K562 (cell line): ENCODE measurements at places on chromosomes 12 and 14.

DNA sequence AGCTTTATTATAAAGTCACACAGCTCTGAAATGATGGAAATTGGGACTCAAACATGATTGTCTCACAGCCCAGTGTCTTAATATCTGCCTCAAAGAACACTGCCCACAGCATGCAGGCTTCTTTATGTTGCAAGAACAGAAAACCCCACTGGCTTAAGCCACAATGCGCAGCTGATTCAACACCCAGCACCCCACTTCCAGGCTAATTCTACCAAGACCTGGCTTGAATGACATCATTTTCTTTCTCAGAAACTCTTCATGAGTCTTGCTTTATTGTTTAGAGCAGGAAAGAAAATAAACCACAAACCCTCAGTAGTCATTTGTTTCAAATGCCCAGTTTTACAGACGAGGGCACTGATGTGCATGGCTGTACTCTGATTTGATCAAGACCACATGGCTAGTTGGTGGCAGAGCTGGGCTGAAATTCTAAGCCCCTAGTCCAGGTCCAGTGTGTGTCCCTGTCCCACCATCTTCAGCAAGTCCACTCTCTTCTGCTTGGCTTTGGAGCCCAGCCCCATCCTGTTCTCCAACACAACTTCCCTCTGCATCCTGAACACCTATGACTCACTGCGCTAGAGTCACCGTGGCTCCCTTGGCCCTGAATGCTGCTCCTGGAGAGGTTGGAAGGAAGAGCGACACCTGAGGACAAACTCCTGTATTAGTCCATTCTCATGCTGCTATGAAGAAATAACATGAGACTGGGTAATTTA lies 50.3 kb upstream of the SRSF5 start:
- no peak for DNase-seq

- no peak for DNase-seq
Measured at GRCh38 chr14:33602396-33602795, 348.5 kb downstream of the EGLN3 start.

DNA sequence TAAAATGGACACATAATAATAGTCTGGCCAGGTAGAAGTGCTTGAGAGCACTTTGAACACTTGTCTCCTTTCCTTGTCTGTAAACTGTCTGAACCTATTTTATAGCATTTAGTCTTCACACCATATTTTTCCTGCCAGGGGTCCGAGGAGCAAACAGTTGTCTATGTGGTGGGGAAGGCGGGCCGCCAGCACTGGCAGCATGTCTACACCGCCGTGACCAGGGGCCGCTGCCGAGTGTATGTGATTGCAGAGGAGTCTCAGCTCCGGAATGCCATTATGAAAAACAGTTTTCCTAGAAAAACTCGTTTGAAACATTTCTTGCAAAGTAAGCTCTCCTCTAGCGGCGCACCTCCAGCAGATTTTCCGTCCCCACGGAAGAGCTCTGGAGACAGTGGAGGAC lies 28.7 kb downstream of the HELB start:
- no peak for DNase-seq

- DNase-seq = peak; percentile 56
Measured at GRCh38 chr12:123056053-123056452, 75.6 kb downstream of the ARL6IP4 start.

DNA sequence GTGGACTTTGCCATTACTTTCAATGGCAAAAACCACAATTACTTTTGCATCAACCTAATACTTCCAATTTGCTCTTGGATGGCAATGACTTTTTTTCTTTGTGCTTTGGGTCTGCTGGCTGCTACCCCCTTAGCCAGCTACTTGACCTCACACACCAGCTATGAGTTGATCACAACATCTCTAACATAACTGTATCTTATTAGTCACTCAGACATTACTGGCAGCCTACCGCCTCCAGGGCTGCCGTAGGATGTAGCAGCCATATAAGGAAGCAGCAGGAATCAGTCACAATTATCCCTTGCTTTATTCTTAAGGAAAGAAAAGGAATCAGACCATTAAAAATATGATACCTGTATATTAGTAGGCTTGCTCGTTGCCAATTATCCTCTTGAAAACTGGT lies 260.5 kb downstream of the ADAMTS20 start:
- no peak for DNase-seq

GRCh38 chr14:79540394-79540793 lies 670.9 kb downstream of the DIO2 start:
- no peak for DNase-seq

DNA sequence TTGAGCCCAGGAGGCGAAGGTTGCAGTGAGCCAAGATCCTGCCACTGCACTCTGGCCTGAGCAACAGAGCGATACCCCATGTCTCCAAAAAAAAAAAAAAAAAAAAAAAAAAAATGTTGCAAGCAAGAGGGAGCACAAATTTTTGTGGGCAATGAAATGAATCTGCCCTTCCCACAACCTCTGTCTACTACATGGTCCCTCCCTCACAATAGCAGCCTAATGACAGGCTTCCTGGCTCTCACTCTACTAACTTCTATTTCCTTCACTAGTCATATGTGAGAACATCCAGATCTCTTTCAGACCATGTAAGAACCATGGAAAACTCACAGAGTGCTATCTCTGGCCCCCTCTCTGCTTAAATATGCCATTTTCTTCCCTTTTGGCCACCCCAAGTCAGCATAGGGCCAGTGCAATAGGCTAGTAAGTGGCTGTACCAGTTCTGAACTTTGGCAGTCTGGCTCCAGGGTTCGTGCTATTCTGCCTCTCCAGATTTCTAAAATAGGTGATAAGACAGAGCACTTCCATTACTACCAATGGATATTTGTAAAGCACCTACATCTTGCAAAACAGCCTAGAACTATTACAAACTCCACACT lies 7.1 kb downstream of the OSBPL8 start:
- DNase-seq = no peak

DNA sequence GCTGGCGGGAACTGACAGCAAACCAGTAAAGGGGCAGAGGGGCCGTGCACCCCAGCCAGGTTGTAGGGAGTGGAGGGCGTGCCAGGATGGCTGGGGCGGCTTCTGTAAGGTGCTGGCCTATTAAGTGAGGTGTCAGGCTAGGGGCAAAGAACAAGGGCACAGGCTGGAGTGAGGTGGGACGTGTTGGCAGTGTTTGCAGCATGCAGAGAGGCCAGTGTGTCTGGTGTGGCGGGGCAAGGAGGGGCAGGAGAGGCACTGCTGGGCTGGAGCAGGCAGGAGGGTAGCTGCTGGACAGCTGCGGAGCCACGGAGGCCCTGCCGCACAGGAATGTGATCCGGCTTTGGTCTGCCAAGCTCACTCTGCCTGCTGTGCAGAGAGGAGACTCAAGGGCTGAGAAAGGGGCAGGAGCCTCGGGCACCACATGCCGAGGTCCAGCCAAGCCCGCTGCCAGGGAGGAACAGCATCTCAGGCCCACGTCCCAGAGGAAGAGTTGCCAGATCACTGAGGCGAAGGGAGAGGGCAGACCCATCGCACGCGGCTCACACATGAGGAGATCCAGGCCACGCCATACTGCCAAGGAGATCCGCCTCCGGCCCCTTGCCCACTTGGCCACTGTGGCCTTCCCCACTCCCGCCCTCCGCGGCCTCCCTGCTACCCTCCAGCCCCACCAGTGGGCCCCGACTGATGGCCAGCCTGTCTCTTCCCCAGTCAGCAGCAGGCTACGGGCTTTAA lies 46.8 kb downstream of the AMN start:
- DNase-seq = no peak

DNA sequence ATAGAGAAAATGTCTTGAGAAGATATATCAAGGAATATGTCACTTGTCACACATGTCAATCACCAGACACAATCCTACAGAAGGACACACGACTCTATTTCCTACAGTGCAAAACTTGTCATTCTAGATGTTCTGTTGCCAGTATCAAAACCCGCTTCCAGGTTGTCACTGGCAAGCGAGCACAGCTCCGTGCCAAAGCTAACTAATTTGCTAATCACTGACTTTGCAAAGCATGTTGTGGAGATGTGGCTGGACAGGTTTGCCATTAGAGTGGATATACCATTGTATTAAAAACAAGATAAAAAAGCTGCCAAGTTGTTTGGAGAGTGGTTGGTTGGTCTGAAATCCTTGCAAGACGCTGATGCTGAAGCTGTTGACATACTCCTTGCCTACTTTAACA lies 7.9 kb upstream of the SGPP1 start:
- DNase-seq = no peak

- no peak for DNase-seq
Measured at GRCh38 chr12:21607701-21608100, 3.1 kb upstream of the GYS2 start.

DNA sequence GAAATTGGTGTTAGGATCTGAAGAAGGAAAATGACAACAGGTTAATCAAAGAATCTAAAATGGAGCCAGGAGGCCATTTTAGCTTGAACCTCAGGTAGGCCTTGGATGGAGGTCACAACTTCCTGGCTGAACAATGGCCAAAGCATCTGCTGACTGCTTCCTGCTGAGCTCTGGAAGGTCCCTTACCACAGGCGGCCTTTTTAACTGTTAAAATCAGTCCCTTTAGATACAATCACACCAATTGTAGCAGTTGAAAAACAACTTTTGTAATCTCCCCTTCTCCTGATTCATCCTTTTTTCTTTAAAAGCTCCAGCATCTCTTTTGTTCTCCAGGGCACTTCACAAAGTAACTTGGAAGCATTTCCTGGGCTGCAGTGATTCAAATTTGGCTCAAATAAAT lies 388.8 kb downstream of the PDZRN4 start:
- DNase-seq = no peak

GRCh38 chr12:49975318-49975761 lies 2.6 kb downstream of the AQP6 start:
- DNase-seq = no peak
